ENCODE measurements at places on chromosomes 5 and 9.

GRCh38 chr5:36629729-36630128 lies 23.3 kb downstream of the SLC1A3 start:
- no peak for DNase-seq

- DNase-seq = no peak
Observed at GRCh38 chr9:128919402-128920089, 1.2 kb upstream of the PHYHD1 start.

DNA sequence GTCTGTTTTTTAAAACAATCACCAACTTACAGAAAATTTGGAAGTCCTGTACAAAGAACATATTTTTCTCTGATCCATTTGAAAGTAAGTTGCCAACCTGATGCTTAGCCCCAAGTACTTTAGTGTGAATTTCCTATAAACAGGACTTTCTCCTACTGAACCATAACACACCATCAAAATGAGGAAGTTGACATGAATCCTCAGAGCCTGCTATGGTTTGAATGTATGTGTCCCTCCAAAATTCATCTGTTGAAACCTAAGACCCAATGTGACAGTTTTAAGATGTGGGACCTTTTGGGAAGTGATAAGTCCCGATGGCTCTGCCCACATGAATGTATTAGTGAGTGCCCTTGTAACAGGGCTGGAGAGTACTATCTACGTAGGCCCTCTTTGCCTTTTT lies 6.4 kb upstream of the ACOT12 start:
- no peak for DNase-seq

- DNase-seq = no peak
Observed at GRCh38 chr9:97811533-97812246, 41.3 kb upstream of the FOXE1 start.

GRCh38 chr5:27038476-27038875 lies at the start of gene CDH9:
TSS of gene CDH9 (minus strand) at chr5:27038586. CDS start at chr5:26988333, 50,253 bp downstream.
- DNase-seq = no peak

DNA sequence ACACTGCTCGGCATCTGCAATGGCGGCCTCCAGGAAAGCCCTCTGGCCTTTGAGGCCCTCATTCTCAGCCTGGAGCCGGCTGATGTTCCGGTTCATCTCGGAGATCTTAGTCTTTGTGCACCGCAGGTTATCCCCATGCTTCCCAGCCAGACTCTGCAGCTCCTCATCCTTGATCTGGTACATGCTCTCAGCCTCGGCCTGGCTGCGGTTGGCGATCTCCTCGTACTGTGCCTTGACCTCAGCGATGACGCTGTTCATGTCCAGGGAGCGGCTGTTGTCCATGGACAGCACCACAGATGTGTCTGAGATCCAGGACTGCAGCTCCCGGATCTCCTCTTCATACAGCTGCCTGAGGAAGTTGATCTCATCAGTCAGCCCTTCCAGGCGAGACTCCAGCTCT lies 21.9 kb downstream of the CEP120 start:
- no peak for DNase-seq

DNA sequence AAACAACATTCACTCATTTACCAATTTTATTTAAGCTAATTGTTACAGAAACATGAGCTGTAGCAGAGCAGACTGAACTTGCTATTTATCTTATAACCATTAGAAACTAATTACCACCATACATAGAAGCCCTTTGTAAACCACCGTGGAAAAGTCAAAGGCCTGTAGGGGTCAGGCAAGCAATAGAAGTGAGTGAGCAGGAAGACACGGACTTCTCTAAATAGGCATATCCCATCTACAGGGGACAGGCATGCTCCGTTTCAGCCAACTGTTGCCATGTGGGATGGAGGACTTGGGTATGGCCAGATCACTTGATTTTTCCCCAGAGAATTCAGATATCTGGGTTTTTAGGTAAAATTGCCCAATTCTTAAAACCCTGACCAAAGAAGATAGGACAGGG lies 44.8 kb downstream of the PRRC1 start:
- DNase-seq = peak; percentile 24

- DNase-seq = no peak
Observed at GRCh38 chr5:168908207-168908606, 329.0 kb upstream of the PANK3 start.

GRCh38 chr9:129910628-129911567 lies 75.6 kb downstream of the USP20 start:
- peak; percentile 51 for DNase-seq

DNA sequence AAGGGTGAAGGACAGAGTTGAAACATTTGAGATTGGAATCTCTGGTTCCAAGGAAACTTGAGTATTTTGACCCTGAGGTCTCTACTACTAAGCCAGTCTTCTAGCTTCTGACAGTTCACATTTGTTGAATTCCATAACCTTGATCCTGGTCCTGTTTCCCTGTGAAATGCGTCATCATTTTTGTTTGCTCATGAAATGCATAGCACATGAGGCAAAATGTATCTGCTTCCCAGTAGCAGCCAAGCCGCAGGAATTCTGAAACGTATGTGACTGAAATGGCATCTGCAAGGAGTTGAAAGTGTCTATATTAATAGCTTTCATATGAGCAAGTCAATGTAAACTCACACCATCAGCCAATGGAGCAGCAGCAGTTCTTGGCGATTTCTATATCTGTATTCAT lies 307.9 kb downstream of the CSNK1G3 start:
- no peak for DNase-seq

DNA sequence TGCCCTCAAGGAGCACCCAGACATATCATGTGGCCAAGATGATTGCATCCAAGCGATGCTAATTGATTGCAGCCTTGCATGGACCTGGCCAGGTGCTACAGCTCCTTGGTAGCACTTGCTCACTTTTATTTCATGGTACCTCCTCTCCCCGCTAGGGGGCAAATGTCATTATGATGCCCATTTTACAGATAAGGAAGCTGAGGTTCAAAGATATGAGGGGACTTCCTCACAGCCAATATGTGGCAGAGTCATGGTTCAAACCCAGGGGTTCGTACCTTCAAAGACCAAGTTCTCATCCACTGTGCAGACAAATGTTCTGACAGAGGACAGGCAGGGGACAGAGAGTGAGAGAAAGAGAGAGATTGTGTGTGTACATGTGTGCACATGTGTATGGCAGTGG lies 21.9 kb upstream of the KCNMB1 start:
- no peak for DNase-seq

DNA sequence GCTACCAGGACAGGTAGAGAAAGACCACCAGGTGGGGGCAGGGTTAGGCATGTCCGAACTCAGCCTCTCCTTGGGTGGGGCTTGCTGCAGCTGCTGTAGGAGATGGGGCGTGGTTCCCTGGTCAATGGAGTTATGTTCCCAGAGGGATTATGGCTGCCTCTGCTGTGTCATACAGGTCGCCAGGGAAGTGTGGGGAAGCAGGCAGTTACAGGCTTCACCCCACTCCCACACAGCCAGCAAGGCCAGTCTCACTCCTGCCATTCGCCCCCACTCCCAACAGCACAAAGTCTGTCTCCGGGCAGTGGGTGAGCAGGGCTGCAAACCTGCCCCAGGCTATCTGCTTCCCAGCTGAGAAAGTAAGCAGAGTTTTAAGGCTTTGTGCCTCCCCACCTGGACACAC lies 20.0 kb upstream of the CEP72 start:
- DNase-seq = no peak

DNA sequence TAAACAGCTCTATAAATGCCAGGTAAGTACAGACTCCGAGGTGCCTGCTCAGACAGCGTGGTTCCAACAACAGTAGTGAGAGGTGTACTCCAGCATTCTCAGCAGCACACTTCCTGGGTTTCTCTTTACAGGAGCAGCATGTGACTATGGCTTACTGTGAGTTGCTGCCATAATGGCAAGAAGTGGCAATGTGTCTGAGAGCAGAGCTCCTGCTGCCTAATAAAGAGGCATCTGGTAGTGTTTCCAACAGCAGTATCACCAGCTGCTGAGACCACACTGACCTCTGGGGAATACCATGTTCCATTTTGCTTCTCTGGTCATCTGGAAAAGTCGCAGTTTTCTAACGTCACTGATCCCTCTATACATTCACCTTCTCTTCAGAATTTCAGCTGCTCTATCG lies 398.2 kb downstream of the SLCO4C1 start:
- DNase-seq = no peak

- DNase-seq = no peak
Observed at GRCh38 chr5:145316282-145316681, 518.9 kb downstream of the PRELID2 start.

DNA sequence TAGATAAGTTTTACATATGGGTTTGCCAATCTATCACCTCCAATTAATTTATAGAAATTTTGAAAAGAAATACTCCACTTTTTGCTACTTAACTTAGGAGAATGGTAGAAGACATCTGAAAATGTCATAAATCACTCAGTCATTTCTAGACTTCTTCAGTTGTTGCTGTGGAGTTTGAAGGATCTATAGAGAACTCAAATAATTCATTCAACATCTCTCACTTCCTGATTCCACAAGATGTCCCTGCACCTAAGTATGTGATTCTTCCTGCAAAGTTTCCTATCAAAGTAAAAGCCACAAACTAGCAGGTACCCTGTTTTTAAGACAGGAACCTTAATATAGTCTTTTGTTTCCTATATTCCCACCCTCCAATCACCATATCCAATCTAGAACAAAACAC lies 297.1 kb upstream of the ATP10B start:
- no peak for DNase-seq

GRCh38 chr9:82934949-82935348 lies 128.0 kb downstream of the RASEF start:
- DNase-seq = no peak

DNA sequence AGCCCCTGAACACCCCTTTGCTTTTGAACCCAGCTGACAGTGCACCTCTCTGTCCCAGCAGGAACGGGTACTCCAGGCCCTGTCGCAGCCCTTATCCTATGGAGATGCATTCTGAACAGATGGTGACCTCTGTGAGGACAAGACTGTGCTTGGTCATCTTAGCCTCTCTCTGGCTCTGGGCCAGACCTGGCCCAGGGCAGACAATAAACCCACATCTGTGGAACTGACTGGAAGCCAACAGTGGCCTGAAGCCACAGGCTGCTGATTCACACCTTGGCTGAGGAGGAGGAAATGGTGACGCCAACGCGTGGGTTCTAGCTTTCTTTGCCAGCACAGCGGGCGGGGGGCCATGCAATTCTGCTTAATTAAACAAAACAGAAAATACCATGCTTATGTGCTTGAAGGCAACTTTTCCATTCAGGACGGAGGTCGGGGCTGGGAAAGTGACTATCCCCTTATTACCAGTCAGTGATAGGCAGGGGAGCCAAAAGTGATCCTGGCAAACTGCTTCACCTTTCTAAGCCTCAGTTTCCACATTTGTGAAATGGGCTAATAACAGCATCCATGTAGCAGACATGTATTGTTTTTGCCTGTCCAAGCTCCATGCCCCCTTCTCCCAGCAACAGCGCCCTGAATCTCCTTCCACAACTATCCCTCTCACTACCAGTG lies 10.8 kb downstream of the SH3PXD2B start:
- DNase-seq = no peak

DNA sequence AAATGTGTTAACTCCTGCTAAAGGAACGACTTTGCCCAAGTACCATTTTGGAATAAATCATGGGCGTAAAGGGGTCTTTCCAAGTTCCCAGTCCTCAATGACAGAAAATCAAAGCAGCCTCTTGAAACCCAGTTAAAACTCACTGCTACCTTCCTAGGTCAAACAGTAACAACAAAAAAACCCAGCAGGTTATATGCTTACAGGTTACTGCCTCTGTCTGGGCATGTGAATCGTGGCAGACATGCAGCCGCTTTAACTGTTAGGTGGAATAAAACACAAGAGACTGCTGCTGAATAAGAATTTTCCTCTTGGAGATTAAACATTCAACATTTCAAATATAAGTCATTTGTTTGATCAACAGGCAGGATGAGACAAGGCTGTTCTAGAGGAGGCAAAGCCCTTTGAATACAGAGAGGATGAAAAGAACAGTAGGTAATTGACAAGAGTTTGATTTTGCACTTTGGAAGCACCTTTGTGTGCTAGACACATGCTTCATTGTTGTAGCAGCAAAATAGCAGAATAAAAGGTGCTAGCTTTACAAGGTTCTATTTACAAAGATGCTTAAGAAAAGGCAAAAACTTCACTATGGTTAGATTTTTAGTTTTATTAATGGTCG lies 319.4 kb downstream of the NDUFS4 start:
- DNase-seq = no peak

GRCh38 chr9:83956436-83957247 lies 23.4 kb downstream of the HNRNPK start:
- no peak for DNase-seq

- no peak for DNase-seq
Observed at GRCh38 chr5:176519810-176520720, 17.1 kb downstream of the RNF44 start.
